ENCODE measurements at places on chromosomes 2 and 18. TPM values are rescaled to one million over a fixed set of nuclear protein-coding genes. Genes with fewer than 3 reads are reported as not detected.

DNA sequence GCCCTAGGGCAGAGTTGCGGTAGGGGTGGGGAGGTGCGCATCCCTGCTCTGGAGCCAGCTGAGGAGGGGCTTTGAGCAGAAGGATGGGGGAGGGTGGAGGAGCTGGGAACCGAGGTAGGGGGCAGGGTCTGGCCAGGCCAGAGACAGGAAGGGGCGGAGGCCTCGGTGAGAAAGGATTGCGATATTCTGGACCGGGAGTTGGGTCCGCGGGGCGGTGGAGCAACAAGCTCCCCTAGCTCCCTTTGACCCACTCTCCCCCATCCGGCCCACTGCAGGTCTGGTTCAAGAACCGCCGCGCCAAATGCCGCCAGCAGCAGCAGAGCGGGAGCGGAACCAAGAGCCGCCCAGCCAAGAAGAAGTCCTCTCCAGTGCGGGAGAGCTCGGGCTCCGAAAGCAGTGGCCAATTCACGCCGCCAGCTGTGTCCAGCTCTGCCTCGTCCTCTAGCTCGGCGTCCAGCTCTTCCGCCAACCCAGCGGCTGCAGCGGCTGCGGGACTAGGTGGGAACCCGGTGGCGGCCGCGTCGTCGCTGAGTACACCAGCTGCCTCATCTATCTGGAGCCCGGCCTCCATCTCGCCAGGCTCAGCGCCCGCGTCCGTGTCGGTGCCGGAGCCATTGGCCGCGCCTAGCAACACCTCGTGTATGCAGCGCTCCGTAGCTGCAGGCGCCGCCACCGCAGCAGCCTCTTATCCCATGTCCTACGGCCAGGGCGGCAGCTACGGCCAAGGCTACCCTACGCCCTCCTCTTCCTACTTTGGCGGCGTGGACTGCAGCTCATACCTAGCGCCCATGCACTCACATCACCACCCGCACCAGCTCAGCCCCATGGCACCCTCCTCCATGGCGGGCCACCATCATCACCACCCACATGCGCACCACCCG, 4.8 kb downstream of the OTX1 start:
- peak; percentile 82 for DNase-seq

- no peak for DNase-seq
These were observed 436.5 kb downstream of the RND3 start for GRCh38 chr2:150051004-150051403.

DNA sequence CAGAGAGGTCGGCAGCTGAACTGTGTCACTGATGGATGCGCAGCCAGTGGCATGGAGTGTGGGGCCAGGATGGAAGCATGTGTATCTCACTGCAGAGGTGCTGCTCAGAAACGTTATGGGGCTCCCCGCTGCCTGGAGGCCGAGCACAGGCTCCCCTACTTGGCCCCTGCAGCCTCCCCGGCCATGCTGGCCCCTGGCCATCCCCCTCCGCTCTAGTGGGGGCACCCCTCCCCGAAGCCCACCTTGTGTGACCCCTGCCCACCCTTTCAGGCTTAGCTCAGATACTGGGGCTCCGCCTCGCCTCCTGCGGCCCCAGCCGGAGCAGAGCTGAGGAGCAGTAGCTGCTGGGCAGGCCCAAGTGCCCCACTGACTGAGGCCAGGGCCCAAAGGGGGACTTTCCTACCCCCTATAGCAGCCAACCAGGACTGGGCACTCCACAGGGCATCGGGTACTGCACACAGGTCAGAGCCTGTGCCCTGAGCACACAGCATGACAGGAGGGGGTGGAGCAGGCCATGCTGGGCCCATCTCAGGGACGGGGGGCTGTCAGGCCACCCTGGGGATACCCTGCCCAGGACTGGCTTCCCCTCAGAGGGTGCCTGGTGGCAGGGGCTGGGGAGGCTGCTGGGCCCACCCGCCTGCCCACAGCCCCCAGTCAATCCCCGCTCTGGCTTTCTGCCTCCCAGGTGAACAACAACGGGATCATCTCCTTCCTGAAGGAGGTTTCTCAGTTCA, 31.3 kb downstream of the SNED1 start:
- no peak for DNase-seq

GRCh38 chr2:81324046-81324445, 1019.5 kb upstream of the LRRTM1 start:
- DNase-seq = no peak

DNA sequence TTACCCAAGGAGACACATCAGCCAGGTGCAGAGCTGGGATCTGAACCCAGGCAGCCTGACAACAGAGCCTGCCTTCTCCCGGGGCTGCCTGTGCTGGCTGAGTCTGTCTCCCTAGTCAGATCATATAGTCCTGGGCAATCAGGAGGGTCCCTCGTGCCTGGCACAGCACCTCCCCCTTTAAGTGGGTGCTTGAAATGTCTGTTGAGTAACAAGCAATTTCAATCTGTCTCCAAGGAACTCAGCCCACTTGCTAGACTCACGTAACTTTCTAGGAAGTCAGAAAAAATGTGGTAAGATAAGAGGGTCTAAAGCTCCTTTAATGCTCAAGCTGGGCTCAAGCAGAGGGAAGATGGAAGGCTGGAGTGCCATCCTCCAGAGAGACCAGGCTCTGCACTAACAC, 51.9 kb downstream of the REEP1 start:
- DNase-seq = no peak

- DNase-seq = peak; percentile 80
These were observed 78.1 kb downstream of the CIB4 start for GRCh38 chr2:26562811-26563645.

GRCh38 chr2:88807237-88807962, 115.9 kb downstream of the RPIA start:
- DNase-seq = peak; percentile 48

DNA sequence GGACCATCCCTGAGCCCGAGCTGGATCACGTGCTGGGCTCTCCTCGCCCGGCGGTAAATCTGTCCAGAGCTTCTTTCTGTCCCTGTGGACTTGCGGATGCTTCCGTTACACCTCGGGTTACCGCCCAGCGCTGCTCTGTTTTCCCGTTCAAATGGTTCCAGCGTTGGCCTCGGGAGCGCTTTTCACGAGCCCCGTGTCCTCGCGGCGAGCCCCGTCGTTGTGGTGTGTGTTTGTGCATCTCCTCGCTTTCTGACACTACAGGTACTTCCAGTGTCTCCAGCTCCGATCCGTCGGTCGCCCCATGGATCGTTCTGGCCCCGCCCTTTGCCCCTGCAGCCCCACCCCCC, 77.4 kb downstream of the RTP5 start:
- DNase-seq = no peak

DNA sequence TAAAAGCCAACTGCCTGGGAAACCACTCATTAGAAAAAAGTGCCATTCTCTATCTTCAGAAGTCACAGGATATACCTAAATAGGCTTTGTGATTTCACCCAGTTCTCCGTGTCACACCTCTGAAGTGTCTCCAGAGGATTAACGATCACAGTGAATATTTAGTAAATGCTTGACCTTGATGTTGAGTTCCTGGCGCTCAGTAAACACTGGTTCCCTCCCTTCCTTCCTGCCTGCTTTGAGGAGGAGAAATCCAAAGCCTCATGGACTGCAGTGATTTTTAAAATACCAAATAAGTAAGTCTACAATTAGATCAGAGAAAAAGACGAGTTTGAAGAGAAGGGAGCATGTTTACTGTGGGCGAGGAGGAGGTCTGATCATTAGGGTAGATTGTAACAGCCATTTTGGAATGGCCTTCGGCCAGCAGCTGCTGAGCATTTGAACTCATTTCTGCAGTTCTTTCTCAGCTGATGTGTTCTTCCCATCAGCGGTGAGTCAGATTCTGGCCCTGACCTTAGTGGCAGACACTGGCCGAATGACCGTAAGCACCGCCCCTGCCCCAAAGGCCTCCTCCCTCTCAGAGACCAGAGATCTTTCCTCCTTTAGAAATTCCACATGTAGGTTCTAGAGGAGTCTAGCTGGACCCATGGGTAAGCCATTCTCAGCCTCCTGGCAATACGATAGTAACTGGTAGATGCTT, 62.1 kb upstream of the SLC16A14 start:
- DNase-seq = peak; percentile 95

DNA sequence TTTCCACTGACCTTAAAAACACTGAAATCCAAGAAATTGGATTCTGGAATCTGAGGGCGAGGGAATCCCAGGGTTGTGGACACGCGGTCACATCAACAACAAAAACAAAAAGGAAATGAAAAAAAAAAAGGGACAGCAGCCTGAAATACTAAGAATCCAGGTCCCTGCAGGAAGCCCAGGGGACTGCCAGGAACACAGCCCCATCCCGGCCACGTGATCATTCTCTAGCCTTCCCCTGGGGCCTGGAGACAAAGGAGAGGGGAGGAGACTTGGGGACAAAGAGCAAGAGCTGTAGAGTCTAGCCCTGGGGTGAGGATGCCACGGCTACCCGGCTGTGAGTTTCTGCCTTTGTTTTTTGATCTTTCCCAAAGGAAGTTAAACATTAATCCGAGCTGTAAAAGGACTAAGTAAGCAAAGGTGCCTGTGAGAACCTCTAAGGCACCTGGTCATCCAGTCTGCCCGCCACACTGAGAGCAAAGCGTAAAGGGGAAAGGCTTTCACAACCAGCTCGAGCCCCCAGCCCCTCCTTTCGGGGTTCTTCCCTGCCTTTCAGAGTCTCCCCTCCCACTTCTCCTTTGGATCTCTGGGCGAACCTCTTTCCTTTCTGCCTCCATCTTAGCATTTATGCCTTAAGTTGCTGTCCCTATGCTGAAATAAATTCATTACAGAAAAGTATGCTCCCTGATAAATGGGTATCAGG, 57.9 kb upstream of the MSH2 start:
- DNase-seq = no peak

Gene TUBA3E
- not detected for total RNA-seq

Gene SLC39A10
- 23.6 TPM for total RNA-seq
